ENCODE measurements at places on chromosomes 1 and 21. TPM values are rescaled to one million over a fixed set of nuclear protein-coding genes. Genes with fewer than 3 reads are reported as not detected.

PROK1 gene
- total RNA-seq: not detected

TMPRSS15 gene
- total RNA-seq: not detected

SRM gene
- total RNA-seq: 21.1 TPM

MLLT11 gene
- 15.3 TPM for total RNA-seq

ACTN2 gene
- 43.1 TPM for total RNA-seq

CCDC181 gene
- total RNA-seq: 57.0 TPM

LRRC8D gene
- total RNA-seq: 21.8 TPM

CDK11A gene
- total RNA-seq: 27.9 TPM

IPO13 gene
- total RNA-seq: 29.4 TPM

ATP6V1G3 gene
- total RNA-seq: not detected

RRP1 gene
- total RNA-seq: 24.2 TPM

S100A1 gene
- 3.5 TPM for total RNA-seq

MPC2 gene
- 29.9 TPM for total RNA-seq

MROH9 gene
- total RNA-seq: not detected

UTS2 gene
- not detected for total RNA-seq

CSDE1 gene
- total RNA-seq: 903 TPM

TRAF5 gene
- 26.5 TPM for total RNA-seq
